CD4-positive, alpha-beta T cell treated with Interleukin-10 for 1 hour (primary cell): ENCODE measurements at places on chromosomes 13 and 19.

DNA sequence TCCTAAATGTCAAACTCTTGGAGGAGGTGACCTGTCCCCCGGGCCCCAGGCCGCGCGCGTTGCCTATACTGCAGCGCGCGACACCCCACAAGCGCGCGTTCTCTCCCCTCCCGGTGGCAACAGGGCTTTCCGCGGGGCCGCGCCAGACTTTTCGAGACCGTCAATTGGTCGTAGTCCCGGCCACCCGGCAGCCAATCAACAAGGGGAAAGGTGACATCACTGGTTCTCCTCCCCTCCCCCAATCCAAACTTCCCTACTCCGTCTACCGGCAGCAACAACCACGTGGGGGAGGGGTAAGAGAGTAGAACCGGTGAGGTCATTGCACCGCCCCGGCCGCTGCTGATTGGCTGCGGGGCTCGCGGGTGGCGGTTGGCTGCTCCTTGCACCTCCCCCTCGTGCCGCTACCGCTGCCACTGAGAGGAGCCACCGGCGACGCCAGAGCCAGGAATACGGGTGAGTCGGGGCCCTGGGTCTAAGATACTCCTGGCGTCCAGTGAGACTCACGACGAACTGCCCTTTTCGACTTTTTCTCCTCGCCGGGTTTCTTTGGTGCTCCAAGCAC, 829 bp upstream of the CIC start:
- DNase-seq = peak; percentile 100

- DNase-seq = no peak
These were observed 66.6 kb upstream of the XPO4 start for GRCh38 chr13:20969182-20969581.

GRCh38 chr13:40781717-40782116, 7.7 kb upstream of the SLC25A15 start:
- DNase-seq = no peak

DNA sequence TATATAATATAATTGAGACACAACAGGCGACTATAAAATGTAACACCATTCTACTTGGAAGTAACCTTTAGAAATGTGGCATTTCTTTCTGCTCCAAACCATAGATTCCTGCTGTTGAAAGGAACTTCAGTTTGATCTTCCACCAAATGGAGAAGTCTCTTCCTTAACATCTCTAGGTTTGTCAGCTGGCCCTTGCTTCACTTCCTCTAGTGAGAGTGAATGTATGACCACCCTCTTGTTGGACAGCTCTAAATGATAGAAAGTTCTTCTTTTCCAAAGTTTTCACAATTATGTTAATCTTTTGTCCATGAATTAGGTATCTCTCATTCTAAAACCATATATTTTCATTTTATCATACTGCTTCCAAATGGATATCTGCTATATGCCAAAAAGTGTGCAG, 13.8 kb upstream of the COG6 start:
- DNase-seq = no peak

- no peak for DNase-seq
These were observed 505.1 kb downstream of the FOXO1 start for GRCh38 chr13:40161351-40161810.

- no peak for DNase-seq
These were observed 38.3 kb downstream of the DNAJC15 start for GRCh38 chr13:43061496-43062280.

GRCh38 chr13:66565279-66565678, 664.9 kb downstream of the PCDH9 start:
- no peak for DNase-seq

- DNase-seq = no peak
These were observed 40.0 kb downstream of the MYO16 start for GRCh38 chr13:108669381-108669780.

DNA sequence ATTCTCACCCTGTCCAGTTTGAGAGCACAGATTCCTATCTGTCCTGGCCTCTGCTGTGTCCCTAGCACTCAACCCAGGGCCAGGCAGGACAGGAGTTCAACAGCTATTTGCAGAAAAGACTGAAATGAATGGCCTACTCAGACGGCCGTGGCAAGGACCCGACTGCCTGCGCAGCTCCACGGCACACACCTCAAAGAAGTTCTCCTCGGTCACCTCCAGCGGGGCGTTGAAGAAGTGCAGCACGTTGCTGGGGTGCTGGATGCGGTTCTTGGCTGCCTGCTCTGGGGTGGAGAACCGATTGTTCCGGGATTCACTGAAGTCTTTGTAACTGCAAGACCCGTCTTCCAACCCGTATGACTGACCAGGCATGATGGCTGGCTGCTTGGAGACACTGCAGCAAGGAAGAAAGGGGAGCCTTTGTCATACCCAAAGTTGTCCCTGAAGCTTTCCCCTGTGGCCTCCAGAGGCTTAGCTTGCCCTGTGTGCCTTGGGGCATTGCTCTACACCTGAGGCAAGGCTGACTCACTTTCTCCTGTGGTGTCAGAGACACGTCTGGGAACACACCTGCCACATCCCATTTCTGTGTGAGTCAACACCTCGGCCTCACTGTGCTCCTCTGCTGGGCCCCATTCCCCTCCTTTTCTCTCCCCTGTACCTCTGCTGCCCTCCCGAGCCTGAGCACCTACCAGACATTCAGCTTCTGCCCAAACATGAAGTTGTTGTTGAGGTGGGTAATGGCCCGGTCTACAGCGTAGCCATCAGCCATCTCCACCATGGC, 6.8 kb upstream of the ECH1 start:
- no peak for DNase-seq

- no peak for DNase-seq
These were observed 6.4 kb downstream of the TLE5 start for GRCh38 chr19:3055741-3056416.

GRCh38 chr13:107461751-107462150, 753.6 kb downstream of the LIG4 start:
- DNase-seq = no peak

DNA sequence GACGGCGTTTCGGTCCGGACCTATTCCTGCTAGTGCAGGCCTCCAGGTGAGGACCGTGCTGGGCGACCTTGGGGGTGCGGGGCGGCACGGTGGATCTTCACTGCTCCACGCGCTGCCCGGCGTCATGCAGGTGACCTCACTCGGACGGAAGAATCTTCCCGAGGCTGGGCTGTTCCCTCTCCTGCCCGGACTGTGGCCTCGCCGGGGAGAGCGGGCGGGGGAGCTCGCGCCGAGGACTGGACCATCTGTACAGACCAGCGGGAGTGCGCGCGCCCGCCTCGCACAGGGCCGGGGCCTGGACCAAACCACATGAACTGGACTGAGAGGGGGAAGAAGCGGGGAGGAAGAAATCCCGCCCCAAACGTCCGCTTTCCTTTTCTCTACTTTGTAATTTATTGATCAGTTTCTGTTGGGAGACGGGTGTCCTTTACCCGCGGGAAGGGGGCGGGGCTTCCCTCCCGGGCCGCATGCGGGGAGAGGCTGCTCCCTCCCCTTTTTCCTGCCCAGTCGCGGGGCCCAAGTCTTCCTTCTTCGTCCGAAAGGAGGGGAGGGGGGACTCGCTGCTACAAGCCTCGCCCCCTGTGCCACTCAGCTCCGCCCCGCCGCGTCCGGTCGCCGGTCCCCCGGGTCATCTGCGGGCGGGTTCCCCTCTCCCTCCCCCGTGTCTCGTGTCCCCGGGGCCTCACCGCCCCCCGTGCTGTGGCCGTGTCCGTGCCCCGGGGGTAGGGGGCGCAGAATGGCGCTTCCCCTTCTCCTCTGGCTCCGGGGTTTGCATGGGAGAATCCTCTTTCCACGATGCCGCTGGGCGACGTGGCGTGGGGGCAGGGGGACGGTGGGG, 4.9 kb downstream of the HRC start:
- peak; percentile 50 for DNase-seq

DNA sequence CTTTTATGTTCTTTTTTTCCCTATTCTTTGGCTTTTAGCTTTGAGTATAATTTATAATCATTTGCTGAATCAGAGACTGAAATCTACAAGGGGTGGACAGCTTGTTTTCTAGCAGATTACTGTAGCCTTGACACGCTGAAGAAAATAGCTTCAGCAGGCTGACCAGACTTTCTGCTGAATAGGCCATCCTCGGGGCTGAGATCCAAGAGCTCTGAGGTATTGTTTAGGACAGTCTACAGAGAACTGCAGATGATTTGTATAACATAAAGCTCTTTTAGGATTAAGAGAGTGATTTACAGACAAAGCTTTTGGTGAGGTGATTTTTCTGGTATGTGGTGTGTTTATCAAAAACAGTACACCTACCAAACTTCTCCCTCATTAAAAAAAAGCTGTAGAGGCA, 16.8 kb downstream of the POLR1D start:
- no peak for DNase-seq

- DNase-seq = no peak
These were observed 40.6 kb downstream of the NFIX start for GRCh38 chr19:13035820-13036365.

GRCh38 chr13:112768795-112769481, 79.1 kb downstream of the ATP11A start:
- peak; percentile 32 for DNase-seq
